ENCODE measurements at places on chromosomes 6 and 20. TPM values are rescaled to one million over a fixed set of nuclear protein-coding genes. Genes with fewer than 3 reads are reported as not detected.

DNA sequence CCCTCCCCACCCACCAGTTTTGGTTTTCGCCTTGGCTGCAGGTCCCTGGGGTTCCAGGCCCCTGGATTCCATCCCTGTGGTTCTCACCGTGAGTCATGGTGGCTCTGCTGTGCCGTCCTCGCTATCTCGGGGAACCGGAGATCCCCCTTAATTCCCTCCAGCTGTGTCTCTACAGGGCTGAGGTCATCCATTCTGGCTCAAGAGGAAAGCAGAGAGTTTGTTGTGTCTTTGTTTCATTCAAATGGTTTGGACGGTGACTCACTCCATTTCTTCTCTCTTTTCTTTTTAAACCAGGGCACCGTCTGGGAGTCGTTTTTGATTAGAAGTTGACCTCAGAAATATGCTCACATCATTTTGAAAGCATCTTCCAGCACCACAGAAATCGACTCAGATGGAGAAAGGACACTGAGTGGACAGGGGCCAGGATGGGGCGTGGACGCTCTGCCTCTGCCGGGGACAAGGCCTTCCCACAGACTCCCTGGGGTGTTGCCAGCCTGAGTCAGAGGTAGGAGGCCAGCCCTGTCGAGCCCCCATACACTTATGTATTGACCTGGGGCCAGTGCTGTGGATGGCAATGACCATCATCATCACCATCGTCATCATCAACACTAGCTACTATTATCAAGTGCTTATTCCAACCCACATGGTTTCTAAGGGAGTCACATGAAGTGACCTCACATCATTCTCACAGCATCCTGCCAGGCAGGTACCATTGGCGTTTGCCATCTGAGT is 176.2 kb downstream of the NFATC2 start:
- no peak overlapping the region for H3K4me3 ChIP-seq
- no peaks in the 10 kb centered on the region for H3K27me3 ChIP-seq
- DNase-seq = no peak
- H3K4me1 ChIP-seq = peaks cover 2% of the 10 kb centered on the region
- no peaks in the 10 kb centered on the region for H3K36me3 ChIP-seq

- H3K27me3 ChIP-seq = no peaks in the 10 kb centered on the region
- H3K4me1 ChIP-seq = peaks cover 12% of the 10 kb centered on the region
- H3K27ac ChIP-seq = no peak overlapping the region
- H3K36me3 ChIP-seq = no peaks in the 10 kb centered on the region
Observed at GRCh38 chr6:150672800-150673199, 73.1 kb downstream of the PLEKHG1 start.

GRCh38 chr6:44171899-44172546 is 13.4 kb downstream of the CAPN11 start:
- H3K27ac ChIP-seq = no peak overlapping the region
- no peak overlapping the region for H3K4me3 ChIP-seq
- peaks cover 8% of the 10 kb centered on the region for H3K27me3 ChIP-seq
- DNase-seq = no peak
- no peaks in the 10 kb centered on the region for H3K36me3 ChIP-seq
- no peaks in the 10 kb centered on the region for H3K4me1 ChIP-seq

DNA sequence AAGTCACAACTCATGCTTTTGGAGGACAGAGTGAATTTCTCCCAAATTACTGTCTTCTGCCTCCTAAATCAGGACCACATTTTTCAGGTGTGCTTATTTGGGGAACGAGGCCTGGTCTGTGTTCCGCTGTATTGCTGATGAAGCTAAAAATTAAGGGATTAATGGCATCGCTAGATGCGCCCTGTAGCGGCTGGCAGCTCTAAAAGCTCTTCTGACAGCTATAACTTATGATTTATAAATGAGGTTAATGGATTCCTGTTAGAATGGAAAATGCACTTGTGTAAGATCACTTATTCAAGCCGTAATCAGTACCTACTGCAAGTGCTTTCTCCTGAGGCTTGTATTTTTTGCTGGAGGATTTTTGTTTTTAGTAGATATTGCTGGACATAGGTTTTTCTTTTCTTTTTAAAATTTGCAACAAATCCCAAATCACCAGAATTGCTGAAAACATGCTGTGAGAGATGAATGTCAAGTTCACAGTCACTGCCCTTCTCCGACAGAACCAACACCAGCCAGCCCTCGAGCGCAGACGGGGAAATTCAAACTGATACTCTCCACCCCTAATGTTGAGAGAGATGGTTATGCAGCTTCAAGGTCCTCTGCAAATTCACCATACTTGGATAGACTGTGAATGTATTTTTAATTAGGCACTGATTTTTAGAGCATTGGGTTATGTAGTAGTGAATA is 49.1 kb downstream of the AKAP12 start:
- no peak overlapping the region for H3K4me3 ChIP-seq
- no peak overlapping the region for H3K27ac ChIP-seq
- H3K36me3 ChIP-seq = no peaks in the 10 kb centered on the region
- no peak for DNase-seq

DNA sequence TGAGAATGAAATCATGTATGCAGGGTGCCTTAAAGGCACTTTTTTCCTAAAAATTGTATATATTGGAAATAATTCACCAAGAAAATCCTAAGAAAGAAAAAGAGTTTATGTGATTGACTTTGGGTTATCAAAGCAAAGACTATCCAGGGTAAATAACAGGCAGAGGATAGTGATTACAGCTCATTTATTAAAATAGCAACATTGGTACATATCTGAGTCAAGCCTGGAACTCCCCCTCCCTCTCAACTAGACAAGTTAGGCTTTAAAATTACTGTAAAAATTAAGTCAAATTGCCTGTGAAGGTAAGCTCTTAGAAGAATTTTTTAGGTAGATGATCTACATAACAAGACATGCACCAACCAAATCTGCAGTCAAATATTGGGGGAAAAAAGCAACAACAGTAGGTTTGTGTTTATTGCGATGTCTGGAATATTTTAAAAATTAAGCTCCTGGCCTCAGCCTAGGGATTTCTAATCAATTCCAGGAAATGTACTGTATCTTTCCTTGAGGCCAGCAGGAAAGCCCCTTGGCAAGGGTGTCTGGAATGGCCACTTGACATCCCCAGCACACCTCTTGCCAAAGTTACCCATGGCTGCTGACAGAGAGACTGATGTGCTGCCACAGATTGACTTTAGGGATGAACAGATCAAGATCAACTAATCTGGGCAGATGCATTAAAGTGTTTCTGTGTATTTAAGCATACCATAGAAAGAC is 31.2 kb upstream of the HBS1L start:
- no peaks in the 10 kb centered on the region for H3K36me3 ChIP-seq
- no peaks in the 10 kb centered on the region for H3K4me1 ChIP-seq
- no peak for DNase-seq

- H3K4me1 ChIP-seq = no peaks in the 10 kb centered on the region
- H3K4me3 ChIP-seq = no peak overlapping the region
- no peak overlapping the region for H3K27ac ChIP-seq
- H3K27me3 ChIP-seq = no peaks in the 10 kb centered on the region
- DNase-seq = no peak
Observed at GRCh38 chr20:59016795-59017492, 2.3 kb upstream of the TUBB1 start.

GRCh38 chr6:25173951-25174474 is 105.2 kb upstream of the CARMIL1 start:
- H3K27ac ChIP-seq = peak overlapping the region; percentile 63
- H3K27me3 ChIP-seq = no peaks in the 10 kb centered on the region
- peaks cover 77% of the 10 kb centered on the region for H3K4me1 ChIP-seq
- H3K4me3 ChIP-seq = no peak overlapping the region

GRCh38 chr6:25922301-25922700 is 8.2 kb downstream of the SLC17A2 start:
- no peak for DNase-seq
- H3K36me3 ChIP-seq = no peaks in the 10 kb centered on the region
- H3K4me1 ChIP-seq = no peaks in the 10 kb centered on the region
- H3K27ac ChIP-seq = no peak overlapping the region

GRCh38 chr6:12275107-12275506 is 15.1 kb upstream of the EDN1 start:
- H3K4me1 ChIP-seq = peaks cover under 1% of the 10 kb centered on the region
- H3K36me3 ChIP-seq = no peaks in the 10 kb centered on the region
- H3K27me3 ChIP-seq = no peaks in the 10 kb centered on the region
- no peak overlapping the region for H3K4me3 ChIP-seq
- DNase-seq = no peak

MATN4 gene
- total RNA-seq = not detected

BAG2 gene
- 6.7 TPM for total RNA-seq

NKX2-2 gene
- not detected for total RNA-seq

SH3BGRL2 gene
- total RNA-seq = 48.9 TPM

ANKRD66 gene
- total RNA-seq = not detected

Data from esophagus squamous epithelium (tissue), 5 donors.